ENCODE measurements at places on chromosomes 16 and 17.

DNA sequence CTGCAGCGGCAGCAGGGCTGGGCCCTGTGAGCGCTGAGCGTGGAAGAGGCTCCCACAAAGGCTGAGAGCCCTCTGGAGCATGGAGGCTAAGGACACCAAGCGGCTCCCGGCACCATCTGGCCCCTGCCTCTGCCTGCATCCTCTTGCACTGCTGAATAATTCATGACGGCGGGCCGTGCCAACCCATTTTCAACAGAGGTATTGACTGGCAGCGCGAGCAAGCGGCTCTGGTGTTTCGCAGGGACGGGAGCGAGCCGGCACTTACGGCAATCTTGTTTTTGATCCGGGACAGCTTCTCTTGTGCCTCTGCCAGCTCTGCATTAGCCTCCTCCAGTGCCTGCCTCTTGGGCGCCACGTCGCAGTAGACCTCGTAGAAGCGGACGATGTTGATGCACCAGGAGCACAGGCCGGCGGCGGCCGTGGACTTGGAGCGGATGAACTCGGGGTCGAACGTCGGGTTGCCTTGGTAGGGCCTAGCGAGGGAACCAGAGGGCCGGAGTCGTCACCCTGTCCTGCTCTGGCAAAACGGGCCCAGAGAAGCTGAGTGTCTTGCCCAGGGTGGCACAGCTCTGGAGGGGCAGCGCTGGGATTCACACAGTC, 80.4 kb downstream of the PGS1 start:
- no peak for DNase-seq

DNA sequence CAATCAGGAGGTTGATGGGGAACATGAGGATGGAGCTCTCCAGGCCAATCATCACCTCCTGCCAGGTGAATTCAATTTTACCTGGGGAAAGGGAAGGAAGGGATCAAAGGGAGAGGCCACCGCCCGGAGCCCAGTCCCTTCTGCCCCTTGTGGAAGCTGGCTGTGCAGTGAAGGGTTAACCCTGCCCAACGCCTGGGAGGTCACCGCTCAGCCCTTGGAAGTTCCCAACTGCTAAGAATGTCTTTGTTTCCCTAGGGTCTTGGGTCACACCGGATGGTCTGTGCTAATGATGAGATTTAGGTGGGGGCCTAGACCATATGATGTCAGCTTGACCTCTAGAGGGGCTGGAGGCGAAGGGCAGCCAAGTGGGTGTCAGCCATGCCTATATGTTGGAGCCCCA, 52.1 kb upstream of the GCSH start:
- DNase-seq: no peak

- no peak for DNase-seq
Observed at GRCh38 chr17:19787733-19788357, 39.7 kb upstream of the ALDH3A1 start.

DNA sequence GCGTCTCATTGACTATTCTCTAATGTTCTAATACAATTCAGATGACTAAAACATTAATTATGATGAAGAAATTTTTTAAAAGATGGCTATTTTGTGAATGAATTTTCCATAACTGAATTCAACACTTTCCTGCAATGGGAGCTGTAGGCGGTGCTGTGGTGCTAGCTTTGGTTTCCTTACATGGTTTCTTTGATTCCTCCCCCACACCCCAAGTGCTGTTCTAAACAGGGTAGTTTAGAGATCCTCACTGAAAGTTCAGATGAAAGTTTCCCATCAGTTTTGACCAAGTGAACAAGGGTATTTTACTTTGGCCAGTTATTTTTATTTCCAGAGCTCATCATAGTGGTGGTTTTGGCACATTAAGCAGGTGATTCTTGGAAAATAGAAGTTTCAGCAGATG, 26.0 kb upstream of the MRC2 start:
- DNase-seq: no peak
